ENCODE measurements at places on chromosomes 12 and 14.
A peak's percentile ranks its signal among the peaks of the same experiment; 100 is the strongest.

DNA sequence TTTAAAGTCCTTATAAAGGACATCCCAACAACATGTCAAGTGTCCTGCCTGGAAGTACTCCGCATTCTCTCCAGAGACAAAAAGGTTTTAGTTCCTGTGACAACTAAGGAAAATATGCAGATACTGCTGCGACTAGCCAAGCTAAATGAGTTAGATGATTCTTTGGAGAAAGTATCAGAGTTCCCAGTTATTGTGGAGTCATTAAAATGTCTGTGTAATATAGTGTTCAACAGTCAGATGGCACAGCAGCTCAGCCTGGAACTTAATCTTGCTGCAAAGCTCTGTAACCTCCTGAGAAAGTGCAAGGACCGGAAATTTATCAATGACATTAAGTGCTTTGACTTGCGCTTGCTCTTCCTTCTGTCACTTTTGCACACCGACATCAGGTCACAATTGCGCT lies 40.2 kb downstream of the RIC8B start:
- DNase-seq, result no peak

DNA sequence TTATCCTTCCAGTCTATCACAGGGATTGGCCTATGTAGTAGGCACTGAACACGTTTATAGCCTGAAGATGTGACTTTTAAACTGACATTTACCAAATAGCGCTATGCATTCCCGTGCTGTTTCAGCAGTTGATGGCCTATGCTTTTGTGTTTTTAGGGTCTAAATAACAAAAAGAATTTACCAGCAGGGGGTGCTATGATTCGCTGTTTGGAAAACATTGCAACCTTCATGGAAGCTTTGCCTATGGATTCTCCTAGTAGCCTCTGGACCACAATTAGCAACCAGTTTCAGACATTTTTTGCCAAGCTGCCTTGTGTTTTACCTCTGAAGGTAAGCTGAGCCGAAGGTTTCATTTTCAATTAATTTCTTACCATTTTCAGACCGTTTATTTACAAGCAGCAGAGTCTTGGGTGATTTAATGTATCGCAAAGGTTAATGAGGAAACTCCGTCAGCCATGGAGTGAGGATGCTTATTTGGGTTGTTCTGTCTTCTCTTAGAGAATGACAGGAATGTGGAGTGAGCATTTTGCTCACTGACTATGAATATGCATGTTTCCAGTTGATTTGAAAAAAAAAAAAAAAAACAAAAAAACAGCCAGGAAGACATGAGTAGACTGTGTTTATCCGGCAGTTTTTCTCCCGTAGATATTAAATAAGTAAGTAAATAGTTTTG lies 133.1 kb downstream of the PRIMA1 start:
- DNase-seq, result peak; percentile 59

- no peak for DNase-seq
Observed at GRCh38 chr12:91434081-91434480, 251.5 kb upstream of the DCN start.

- no peak for DNase-seq
Observed at GRCh38 chr12:111249757-111250156, 119.1 kb downstream of the PHETA1 start.

- peak; percentile 30 for DNase-seq
Observed at GRCh38 chr12:53575502-53576249, 50.5 kb downstream of the ATF7 start.

DNA sequence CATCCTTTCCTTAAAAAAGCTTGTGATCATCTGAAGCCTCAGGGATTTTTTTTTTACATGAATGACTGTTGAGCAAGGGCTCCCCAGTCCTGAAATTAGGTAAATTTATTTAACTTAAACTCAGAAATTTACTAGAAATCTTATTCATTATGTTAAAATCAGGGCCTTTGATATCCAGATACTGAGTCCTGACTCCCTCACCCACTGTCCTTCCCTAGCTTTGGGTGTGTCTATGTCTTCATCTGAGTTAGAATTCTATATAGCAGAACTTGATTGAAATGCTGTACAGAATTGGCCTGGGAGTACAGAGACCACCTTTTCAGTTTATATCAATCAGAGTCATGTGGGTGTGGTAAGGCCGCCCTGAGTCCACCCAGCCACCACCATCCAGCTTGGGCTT lies 260.0 kb downstream of the CACNA1C start:
- no peak for DNase-seq

DNA sequence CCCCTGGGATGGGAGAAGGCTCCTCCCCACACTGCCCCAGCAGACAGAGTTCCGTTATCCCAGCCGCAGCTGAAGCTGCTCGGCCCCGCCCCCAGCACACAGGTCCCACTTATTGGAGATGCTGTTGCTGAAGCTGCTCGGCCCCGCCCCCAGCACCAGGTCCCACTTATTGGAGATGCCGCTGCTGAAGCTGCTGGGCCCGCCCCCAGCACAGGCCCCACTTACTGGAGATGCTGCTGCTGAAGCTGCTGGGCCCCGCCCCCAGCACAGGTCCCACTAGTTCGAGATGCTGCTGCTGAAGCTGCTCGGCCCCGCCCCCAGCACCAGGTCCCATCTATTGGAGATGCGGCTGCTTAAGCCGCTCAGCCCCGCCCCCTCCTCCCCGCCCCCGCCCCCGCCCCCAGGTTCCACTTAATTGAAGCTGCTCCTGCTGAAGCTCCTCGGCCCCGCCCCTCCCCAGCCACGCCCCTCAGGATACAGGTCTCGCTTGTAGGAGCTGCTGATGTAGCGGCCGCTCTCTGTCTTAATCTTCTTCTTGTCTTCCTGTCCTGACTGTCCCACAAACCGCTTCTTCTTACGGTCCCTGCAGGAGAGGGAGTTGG lies 12.0 kb downstream of the CFAP73 start:
- no peak for DNase-seq

GRCh38 chr12:2283480-2283879 lies 230.7 kb downstream of the CACNA1C start:
- no peak for DNase-seq

DNA sequence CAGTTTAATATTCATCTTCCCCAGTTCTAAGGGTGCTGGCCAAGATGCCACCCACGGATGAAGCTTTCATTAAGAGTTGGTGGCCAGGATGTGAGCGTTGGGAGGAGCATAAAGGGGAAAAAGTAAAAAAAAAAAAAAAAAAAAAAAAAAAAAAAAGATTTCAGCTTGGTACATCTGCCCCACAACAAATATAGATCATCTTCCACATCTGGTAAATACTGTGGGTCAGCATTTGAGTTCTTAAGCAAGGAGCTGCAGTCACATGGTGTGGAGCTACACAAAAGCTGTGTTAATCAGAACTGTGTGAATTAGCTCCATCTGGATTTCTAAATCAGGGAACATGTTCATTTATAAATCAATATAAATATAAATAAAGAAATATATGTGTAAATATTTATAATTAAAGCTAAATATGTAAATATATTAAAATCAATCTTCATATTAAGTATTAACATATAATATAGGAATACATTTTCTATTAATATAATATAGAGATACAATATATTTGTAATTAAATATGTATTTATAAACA lies 262.3 kb downstream of the NUAK1 start:
- no peak for DNase-seq

DNA sequence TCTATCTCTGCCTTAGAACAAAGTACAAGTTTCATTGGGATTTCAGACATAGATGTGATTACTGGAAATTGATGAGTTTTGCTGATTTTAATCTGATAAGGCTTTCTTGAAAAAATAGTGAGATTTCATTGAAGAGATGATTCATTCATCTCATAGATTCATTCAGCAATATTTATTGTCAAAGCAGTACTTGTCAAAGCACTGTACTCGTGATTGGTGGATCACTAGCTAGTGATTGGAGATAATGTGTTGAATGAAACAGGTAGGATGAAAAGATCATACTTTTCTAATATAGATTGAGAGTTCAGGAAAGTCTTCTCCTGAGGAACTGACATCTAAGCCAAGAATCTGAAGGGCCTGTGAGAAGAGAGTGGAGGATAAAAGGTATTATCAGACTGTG lies 71.0 kb downstream of the KTN1 start:
- DNase-seq, result no peak

- DNase-seq, result no peak
Observed at GRCh38 chr14:67426161-67426560, 14.2 kb upstream of the PLEK2 start.

GRCh38 chr14:25041898-25042297 lies 8.0 kb downstream of the STXBP6 start:
- no peak for DNase-seq

GRCh38 chr14:96252323-96252998 lies 3.5 kb upstream of the BDKRB1 start:
- DNase-seq, result no peak

- DNase-seq, result no peak
Observed at GRCh38 chr12:3241621-3242020, 164.4 kb downstream of the TSPAN9 start.

GRCh38 chr14:77158175-77158881 lies 16.7 kb upstream of the ZDHHC22 start:
- DNase-seq, result no peak

GRCh38 chr12:57523706-57524614 lies 1.3 kb downstream of the MBD6 start:
- no peak for DNase-seq

GRCh38 chr12:29547151-29547632 lies 49.7 kb upstream of the OVCH1 start:
- DNase-seq, result no peak

DNA sequence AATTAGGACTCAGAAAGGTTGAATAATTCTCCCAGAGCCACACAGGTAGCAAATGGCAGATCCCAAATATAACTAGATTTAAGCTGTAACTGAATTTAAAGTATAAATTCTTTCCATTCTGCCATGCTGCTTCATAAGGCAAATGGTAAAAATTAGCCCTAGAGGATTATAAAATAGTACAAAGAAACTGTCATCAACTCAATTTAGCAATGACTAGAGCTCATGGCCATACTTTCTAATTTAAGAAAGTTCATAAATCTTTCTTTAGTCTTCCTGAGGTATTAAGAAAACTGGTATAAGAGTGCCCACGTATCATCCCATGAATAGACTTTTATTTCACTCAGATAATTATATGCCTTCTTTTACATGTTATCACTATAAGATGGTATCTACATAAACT lies 34.8 kb downstream of the MED13L start:
- no peak for DNase-seq

DNA sequence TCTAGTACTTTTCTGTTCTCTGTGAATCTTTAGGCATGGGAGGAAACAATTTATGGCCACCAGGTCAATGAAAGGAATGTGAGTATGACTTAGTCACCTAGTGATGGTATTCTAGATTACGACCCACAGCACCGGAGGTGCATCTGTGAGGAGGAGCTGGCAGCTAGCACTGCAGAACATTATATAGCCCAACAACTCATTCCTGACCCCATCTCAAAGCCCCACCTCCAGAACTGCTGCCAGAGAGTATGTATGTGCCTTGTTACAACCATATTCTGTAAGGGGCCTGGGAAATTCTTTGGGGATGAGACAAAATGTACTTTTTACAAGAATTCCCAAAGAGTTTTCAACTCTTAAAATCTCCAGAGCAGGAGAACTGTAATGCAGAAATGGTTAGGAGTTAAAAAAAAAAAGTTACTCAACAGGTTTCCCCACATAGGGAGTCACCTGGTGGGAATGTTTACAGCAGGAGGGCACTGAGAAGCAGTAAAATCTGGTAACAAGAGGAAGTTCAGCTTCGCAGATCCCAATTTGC lies 34.9 kb upstream of the CERS5 start:
- no peak for DNase-seq

- DNase-seq, result peak; percentile 97
Observed at GRCh38 chr14:94026173-94026888, at the start of gene OTUB2. OTUB2 (plus strand) TSS chr14:94026340; CDS start chr14:94026538, 198 bp downstream.
